ENCODE measurements at places on chromosomes 1 and 21.

- DNase-seq, result no peak
Measured at GRCh38 chr1:184480736-184481135, 93.9 kb downstream of the C1orf21 start.

DNA sequence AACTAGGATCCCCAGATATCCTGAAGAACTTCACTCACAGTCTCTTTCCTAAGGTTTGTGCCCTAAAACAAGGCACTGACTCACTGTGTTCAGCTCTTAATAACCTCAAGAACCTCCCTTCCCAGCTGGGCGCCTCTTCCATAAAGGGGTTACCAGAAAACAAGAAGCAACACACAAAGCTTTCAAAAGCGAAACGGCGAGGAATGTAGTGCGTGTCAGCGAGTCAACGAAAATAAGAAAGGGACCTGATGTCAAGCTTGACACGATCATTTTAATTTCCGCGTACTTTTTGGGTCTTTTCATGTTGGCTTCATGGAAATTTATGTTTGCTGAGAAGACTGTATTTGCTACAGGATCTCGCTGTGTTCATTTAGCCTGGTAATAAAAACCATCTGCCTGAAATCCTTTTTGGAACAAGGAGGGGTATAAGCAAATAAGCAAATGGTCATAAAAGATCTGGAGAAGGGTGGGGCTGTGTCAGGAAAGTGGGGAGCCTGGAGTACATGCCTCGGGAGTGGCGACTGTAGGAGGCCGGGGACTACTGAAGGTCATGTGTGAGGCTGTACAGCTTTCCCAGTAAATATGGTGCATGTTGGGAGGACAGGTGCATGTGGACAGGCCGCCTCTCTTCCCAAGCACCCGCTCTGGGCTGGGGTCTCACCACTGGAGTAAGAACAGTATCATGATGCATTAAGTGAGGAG is 11.4 kb upstream of the CLDN14 start:
- no peak for DNase-seq

GRCh38 chr1:202165942-202166843 is 5.8 kb upstream of the PTPN7 start:
- DNase-seq, result no peak

DNA sequence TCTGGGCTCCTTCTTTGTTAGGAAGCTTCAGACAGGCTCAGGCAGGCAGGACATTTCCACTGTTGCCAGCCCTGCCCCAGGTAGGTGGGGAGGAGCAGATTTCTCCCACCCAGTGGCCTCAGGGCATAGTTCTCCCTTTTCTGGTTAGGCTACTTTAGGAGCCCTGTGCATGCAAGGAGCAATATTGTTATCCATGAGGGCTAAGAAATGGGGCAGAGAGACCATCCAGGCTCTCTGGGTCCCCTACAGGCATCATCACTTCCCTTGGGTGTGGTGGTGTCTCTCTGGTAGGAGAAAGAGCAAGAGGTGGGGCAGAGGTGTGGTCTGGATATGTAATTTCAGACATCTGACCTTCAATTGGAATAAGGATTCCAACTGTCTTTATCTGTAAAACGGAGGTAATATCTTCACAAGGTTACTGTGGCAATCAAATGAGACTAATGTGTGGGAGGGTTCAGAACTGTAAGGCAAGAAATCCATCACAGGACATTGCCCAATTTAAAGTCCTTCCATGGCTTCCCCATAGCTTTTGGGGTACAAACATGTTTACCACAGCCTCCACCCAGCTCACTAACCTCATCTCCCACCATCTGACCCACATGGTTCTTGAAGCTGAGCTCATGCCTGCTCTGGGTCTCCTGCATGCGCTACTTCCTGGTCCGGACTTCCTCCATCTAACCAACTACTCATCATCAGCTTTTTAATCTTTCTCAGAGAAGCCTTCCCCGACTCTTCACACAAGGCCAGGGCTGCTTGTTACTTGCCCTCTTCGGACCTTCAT is 26.1 kb downstream of the PCAT6 start:
- no peak for DNase-seq

- peak; percentile 57 for DNase-seq
Measured at GRCh38 chr1:236489710-236490377, 33.9 kb upstream of the LGALS8 start.

DNA sequence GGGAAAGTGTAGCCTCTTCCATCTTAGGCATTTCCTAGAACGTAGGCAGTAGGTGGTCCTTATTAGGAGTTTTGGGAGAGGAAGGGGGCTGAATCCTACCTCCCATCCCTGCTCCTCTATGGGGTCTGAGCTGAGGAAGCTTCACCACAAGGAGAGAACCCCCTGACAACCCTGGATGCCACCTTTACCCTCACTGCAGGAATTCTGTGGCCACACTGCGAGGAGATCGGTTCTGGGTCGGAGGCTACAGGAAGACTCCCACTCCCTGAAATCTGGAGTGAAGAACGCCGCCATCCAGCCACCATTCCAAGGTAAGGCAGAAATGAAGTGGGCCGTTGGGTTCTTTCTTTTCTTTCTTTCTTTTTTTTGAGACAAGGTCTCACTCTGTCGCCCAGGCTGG is 1.5 kb downstream of the MX1 start:
- no peak for DNase-seq

- DNase-seq, result peak; percentile 43
Measured at GRCh38 chr1:26959722-26960624, at the start of gene KDF1. Gene KDF1 (minus strand): TSS chr1:26960468. CDS start chr1:26952380, 8,088 bp downstream.

- peak; percentile 62 for DNase-seq
Measured at GRCh38 chr1:21175670-21176581, 771 bp downstream of the EIF4G3 start.

- DNase-seq, result no peak
Measured at GRCh38 chr1:224331326-224331725, 1.4 kb upstream of the NVL start.

- DNase-seq, result no peak
Measured at GRCh38 chr1:145884675-145885074, 991 bp downstream of the ANKRD35 start.

GRCh38 chr21:14706712-14707510 is 160.8 kb upstream of the SAMSN1 start:
- DNase-seq, result no peak

GRCh38 chr1:78553859-78554258 is 63.1 kb downstream of the PTGFR start:
- peak; percentile 67 for DNase-seq

DNA sequence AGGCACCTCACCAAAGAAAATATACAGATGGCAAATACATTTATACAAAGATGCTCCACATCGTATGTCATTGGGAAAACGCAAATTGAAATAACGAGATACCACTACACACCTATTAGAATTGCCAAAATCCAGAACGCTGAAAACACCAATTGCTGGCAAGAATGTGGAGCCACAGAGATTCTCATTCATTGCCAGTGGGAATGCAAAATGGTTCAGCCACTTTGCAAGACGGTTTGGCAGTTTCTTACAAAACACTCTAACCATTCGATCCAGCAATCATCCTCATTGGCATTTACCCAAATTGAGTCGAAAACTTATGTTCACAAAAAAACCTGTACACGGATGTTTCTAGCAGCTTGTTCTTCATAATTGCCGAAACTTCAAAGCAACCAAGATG is 223.3 kb upstream of the GREM2 start:
- DNase-seq, result no peak

DNA sequence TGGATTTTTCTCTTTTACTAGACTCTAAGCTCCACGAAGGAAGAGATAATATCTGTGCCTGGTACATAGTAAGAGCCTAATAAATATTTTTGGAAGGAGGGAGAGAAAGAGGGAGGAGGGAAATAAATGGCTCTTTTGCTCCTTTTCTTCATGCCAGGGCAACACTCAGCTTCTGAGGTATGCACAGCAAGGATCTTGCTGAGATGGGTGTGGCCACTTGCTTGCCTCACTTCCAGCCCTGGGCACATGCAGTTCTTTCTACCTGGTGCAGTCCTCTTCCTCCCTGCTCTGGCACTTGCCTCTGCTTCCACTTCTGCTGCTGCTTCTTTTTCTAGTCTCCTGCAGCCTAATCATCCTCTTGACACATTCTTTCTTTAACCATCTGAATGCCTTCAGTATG is 148.1 kb downstream of the FGGY start:
- no peak for DNase-seq

Measured in NAMALWA (cell line).